NCI-H1694 treated with DMSO at 0.1 percent for 48 hours (cell line): ENCODE measurements at places on chromosomes 7 and 10.
A peak's percentile ranks its signal among the peaks of the same experiment; 100 is the strongest.

DNA sequence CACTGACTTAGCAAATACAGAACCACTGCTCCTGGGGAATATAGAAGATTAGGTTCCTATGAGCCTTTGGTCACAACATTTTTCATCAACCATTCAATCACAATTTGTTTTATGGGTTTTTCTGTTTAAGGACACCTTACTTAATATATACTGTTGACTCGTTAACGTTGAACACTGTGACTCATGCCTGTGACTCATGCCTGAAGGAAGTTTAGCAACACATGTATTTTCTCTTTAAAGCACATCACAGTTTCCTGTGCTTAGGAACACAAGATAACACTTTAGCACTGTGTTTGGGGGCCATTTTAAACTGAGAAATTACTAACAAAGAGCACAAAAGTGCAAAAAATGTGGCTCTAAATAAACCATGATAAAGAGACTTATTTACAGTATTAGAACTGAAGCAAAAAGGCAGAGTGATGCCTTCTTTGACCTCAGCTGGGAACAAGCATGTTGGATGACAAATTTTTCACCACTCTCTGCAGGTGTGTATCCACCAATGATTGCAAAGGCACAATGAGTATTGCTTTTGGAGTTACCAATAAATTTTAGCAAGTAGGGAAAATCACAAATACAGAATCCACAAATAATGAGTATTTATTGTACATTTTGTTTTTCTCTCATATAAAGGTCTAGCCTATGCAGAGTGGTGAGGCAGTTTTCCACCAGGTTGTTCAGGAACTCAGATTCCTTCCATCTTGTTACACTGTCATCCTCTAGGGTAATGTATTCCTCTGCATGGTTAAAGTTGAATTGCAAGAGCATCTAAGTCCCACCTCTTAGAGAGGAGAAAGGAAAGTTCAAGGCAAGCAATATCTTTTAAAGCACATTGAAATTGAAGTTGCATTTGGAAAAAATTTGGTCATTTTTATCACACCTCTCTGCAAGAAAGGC lies 7.3 kb downstream of the FGFBP3 start:
- peak; percentile 10 for DNase-seq

DNA sequence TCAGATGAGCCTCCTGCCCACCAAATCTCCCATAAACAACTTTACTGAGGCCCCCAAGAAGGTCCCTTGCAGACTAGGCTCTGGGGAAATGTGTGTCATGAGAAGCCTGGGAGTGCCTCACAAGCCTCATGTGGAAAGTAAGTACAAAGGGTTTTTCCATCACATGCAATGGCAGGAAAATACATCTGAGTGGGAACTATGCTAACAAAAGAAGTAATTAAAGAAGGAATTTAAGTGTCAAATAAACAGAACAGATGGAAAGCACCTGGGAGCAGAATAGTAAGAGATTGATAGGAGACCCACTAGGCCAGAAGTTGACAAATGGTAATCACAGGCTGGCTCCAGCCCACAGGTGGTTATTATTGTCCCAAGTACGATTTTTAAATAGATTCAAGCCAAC lies 20.5 kb downstream of the GSAP start:
- DNase-seq, result no peak

DNA sequence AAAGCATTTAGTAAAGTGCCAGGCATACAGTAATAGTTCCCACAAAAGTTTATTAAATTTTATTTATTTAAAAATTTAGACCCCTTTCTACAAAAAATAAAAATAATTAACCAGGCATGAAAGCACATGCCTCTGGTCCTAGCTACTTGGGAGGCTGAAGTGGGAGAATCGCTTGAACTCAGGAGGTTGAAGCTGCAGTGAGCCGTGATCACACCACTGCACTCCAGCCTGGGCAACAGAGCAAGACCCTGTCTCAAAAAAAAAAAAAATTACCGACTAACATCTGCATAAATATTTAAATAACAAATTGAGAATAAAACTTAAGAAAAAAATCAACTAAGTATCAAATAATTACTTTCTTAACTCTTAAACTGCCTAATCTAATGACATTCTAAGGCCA lies 64.3 kb upstream of the TRIM24 start:
- DNase-seq, result no peak

- no peak for DNase-seq
Observed at GRCh38 chr10:84076047-84076388, 63.3 kb upstream of the GHITM start.

DNA sequence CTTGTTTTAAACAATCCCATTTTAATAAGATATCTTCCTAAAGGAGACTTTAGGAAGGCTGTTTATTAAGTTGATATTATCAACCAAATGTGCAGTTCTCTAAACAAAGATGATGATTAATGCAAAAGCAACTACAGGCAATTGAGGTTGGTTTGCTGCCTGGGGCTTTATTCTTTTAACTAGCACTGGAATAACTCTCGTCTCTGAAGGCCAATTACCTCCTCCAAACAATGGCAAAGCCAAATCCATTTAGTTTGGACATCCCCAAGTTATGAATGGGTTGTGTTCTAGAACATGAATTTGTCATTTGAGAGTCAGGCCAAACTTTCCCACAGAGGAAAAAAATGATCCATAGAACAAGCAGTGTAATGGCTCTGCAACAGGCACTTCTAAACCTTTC lies 114.1 kb downstream of the SLC16A9 start:
- DNase-seq, result no peak

DNA sequence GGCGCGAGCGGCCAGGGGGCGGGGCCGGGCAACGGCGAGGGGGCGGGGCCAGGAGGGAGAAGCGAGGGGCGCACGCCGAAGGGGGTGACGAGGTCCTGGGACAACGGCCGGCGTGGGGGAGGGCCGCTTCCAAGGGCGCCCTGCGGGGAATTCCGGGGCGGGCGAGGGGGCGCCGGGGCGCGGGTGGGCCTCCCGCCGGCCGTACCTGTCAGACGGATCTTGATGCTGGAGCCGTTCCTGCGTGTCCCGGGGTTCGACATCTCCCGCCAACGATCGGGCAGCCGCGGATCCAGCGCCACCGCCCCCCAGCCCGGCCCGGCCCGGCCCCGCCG lies 421 bp downstream of the SMURF1 start:
- no peak for DNase-seq

- peak; percentile 89 for DNase-seq
Observed at GRCh38 chr7:43954524-43955228, 28.4 kb downstream of the UBE2D4 start.

DNA sequence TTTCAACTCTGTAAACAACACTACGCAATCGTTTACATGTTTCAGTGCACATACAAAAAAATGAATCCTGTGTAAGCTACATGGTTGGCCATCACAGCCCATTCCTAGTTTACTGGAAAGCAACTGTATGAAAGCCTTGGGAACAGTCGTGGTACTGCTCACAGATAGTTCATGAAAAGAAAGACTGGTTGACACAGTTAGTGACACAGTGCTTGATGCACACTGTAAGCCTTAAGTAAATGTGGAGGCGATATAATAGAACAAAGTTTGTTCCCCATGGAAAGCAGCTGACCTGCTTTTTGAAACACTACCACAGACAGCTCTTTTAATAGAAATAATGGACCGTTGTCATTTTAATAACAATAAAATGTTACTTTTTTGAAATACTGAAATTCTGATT lies 5.1 kb downstream of the CACNA2D1 start:
- no peak for DNase-seq

GRCh38 chr10:95280637-95281036 lies 10.2 kb downstream of the PDLIM1 start:
- no peak for DNase-seq

DNA sequence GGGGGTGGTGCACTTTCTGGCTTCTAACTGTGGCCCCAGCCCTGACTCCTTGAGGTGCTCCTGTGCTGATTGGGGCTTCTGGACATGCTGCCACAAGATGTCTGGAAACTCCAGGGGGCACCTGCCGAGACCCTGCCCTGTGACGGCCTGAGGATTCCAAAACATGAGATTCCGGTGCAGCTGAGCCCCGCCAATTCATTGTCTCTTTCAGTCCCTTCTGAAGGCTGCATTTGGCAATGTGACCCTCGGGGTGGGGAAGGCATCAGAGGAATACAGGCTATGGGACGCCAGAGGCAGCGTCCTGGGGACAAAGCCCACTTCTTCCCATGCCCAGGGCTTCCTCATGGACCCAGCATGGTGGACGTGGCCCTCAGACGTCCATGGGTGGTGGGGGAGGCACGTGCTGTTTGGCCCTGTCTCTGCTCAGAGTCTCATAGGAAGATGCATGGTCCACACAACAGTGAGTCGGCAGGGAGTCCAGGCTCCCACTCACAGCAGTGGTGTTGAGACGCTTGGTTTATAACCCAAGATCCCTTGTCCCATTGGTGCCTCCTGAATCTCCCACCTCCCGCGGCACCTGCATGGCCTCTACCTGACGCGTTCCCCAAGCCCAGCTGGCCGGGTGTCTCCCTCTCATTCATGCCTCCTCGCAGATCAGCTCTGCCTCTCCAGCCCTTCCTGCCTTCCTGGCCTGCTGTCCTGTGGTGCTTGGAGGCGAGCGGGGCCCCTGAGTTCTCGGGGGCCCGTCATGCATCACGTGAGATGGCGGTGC lies 129.9 kb downstream of the WDR37 start:
- DNase-seq, result no peak

DNA sequence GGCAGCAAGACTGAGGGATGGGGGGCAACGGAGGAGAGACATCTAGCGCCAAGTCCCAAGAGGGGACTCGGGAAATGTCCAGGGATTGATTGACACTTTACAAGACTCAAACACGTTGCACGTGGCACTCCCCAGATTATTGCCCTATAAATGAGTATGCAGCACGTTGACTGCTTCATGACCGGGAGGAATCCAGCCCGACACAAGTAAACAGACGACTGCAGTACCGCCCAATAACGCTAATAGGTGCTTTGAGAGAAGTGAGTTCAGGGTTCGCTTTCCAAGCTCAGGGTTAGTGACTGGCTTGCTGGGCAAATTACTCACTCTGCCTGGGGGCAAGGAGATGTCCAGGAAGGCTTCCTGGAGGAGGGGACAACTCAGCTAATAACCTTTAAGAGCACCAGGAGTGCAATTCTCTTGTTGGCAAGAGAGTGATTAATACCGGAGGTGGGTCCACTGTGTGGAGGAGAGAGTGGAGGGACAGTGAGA lies 73.3 kb upstream of the MYL10 start:
- no peak for DNase-seq

- DNase-seq, result no peak
Observed at GRCh38 chr10:61454541-61454940, 1.4 kb upstream of the TMEM26 start.

GRCh38 chr10:129767751-129768150 lies 196.3 kb downstream of the EBF3 start:
- no peak for DNase-seq

DNA sequence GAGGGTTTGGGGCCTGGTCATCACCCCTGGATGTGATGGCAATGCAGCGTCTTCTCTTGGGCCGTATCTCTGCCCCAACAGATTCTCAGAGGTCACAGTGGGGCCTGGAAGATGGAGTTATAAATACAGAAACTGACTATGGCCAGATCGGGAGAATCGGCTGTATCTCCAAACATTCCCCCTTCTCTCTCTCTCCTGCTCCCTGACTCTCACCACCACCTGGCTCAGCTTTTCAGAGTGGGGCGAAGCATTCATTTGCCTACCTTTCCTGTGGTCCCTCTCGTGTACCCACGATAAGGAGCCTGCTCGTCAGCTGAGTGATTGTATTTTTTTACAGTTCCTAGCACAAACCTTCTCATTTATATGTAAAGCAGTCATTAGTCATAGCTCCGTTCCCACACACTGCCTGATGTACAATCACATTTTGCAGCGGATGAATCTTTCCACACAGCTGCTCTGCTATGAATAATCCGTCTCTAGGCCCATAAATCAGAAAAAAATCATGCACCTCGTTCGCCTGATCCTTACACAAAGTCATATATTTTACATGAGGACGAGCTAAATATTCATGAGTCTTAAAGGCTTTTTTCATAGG lies 23.2 kb upstream of the BTRC start:
- DNase-seq, result peak; percentile 73

- DNase-seq, result no peak
Observed at GRCh38 chr10:49008091-49008490, 68.5 kb upstream of the LRRC18 start.

DNA sequence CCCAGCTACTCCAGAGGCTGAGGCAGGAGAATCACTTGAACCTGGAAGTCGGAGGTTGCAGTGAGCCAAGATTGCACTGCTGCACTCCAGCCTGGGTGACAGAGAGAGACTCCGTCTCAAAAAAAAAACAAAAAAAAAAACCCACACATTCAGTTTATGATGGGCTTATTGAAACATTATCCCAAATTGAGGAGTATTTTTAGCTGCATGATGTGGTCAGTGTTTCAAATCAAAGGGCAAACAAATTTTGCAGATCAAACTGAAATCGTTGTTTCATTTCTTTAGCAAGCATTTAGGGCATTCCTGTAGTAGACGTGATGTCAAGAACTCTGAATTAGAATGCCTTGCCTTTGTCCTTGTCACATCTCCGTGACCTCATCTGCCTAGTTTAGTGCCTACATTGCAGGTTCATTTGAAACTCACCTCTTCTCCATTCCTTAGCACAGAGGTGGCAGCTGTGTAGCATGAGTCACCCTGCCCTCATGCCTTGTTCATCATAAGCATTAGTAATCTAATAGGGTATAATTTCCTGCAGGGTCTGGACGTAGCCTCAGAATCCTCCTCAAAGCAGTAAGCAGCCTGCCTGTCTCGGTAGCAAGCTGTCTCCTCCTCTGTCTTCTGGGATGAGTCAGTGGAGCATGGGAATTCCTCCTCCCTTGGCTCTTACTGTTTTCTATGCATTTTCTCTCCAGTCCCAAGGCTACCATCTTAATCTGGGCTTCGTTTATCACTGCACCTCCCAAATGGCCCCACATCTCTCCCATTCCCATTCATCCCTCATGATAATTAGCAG lies 73.8 kb downstream of the CUL1 start:
- no peak for DNase-seq

DNA sequence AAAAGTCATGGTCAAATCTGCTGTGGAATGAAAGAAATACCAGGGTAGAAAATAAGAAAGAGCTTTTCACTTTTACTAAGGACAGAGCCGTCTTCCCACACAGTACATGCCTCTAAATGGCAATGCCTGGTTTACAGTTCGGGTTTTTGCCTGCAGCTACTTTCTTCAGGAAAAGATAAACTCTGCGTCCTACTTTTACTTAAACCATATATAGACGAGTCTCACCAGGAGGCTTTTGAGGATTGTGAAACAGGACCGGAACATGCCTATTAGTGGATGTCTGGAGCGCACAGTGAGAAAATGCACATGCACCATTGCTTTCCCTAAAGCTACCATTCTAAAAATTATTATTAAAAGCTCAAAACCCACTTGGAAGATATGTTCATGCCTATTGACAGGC lies 70.5 kb downstream of the KLF6 start:
- no peak for DNase-seq

GRCh38 chr7:123126691-123127090 lies 73.1 kb downstream of the SLC13A1 start:
- no peak for DNase-seq

- DNase-seq, result peak; percentile 83
Observed at GRCh38 chr10:77359287-77359691, 278.3 kb downstream of the KCNMA1 start.

DNA sequence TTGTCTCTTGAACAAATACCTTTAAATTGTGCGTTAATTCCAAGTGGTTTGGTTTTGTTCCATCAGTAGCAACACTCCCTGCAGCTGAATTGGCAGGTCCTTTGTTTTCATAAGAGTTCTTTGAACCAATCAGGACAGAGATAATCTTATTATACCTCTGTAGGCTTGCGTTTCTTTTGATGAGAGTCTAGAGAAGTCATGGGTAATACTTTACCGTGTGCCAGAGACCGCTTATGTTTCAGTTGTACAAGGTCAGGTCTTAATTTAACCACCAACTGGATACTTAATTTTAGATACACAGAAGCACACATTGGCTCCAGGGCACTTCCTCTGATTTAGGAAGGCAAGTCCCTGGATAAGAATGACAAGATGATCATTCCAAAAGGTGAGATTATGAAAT lies at the start of gene ASB15:
Gene ASB15, plus strand, starts transcription at position 292 of the 400 bp plus-strand sequence. CDS start 12,682 bp downstream, outside the sequence.
- DNase-seq, result no peak
